ENCODE measurements at places on chromosomes 2 and 18. TPM values are rescaled to one million over a fixed set of nuclear protein-coding genes. Genes with fewer than 3 reads are reported as not detected.
A peak's percentile ranks its signal among the peaks of the same experiment; 100 is the strongest.

DHX57 gene
- 42.1 TPM for polyA plus RNA-seq

PCARE gene
- polyA plus RNA-seq: 0.35 TPM

TCF4 gene
- 67.7 TPM for polyA plus RNA-seq

CCDC85A gene
- polyA plus RNA-seq: 1.8 TPM

ST8SIA3 gene
- polyA plus RNA-seq: not detected

TNFAIP6 gene
- polyA plus RNA-seq: 1.4 TPM

ANTXR1 gene
- 79.0 TPM for polyA plus RNA-seq

EVX2 gene
- 0.04 TPM for polyA plus RNA-seq

STARD6 gene
- polyA plus RNA-seq: 0.20 TPM

DNA sequence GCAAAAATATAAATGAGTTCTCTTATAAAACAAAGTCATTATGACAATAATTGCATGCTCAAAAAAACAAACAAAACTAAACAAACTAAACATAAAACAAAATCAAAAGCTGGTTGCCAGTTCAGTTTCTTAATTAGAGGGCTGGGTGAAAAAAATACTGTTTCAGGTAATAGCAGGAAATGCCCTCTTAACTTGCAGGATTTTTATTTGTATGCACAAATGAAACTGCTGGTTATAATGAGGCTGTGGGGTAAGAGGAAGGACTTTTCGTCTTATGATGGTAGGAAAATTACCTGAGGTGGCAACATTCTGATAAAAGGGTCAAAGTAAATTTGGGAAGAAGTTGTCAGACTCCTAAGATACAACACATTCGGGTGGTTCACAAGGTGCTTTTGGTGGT is 21.5 kb upstream of the CDKL4 start:
- no peak for DNase-seq

DNA sequence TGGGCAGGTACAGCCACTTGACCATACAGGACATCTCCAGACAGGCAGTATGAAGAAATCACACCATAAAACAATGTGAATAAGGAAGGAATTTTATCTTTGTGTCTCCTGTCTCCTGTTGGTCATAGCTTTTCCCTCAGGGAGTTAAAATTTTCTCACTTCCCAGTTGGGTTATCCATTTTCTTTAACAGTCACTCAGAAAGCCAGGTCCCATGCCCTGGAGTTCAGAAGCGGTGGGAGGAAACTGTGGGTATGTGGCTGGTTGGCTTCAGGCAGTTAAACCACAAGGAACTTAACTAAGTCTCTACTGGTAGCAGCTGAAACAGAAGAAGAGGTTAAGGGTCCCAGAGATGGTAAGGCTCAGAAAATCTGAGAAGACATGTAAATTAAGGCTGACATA is 6.5 kb upstream of the SMAD2 start:
- DNase-seq: no peak

- no peak for DNase-seq
These were observed 455.7 kb upstream of the TCF4 start for GRCh38 chr18:56043641-56044061.

- no peak for DNase-seq
These were observed 29.7 kb downstream of the IKZF2 start for GRCh38 chr2:213121690-213122089.

DNA sequence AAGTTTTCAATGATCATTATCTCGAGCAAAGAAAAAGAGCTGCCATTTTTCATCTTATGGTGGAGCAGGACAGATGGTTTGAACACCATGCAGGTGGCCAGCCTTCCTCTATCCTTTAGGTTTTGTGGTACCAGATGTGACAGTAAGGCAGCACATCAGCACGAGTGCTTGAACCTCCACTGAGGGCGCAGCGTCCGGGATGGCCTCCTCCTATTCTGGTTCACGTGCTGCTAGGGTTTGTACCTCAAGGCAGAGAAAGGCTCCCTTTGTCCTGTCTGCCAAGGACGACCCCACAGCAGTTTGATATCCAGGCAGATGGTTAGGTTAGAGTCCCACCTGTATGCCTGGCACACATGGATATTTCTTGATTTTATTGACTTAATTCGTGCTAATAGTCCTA is 50.2 kb downstream of the DCDC2C start:
- DNase-seq: no peak

- no peak for DNase-seq
These were observed 50.2 kb downstream of the UNC80 start for GRCh38 chr2:209821806-209822205.

GRCh38 chr18:74412116-74412880 is 44.8 kb downstream of the DIPK1C start:
- peak; percentile 58 for DNase-seq

GRCh38 chr2:159118859-159119500 is 150.5 kb downstream of the TANC1 start:
- DNase-seq: no peak

DNA sequence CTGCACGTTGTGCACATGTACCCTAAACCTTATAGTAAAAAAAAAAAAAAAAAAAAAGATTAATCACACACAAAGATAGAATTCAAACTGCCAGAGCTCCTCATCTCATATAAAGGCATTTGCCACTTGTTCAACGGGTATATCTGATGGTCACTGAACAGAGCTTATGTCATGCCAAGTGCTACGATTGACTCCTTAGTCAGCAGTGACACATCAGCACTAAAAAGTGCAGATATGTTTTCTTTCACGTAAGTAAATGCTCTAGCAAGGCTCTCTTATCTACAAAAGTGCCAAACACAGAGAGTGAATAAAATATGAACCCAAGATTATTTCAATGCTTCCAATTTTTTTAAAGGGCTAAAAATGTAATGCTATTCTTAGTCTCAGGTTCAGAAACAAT is 1.1 kb downstream of the LMAN1 start:
- DNase-seq: no peak

- DNase-seq: no peak
These were observed 73.3 kb upstream of the THOC1 start for GRCh38 chr18:341102-341501.

GRCh38 chr2:179729966-179730365 is 131.4 kb downstream of the ZNF385B start:
- DNase-seq: no peak

DNA sequence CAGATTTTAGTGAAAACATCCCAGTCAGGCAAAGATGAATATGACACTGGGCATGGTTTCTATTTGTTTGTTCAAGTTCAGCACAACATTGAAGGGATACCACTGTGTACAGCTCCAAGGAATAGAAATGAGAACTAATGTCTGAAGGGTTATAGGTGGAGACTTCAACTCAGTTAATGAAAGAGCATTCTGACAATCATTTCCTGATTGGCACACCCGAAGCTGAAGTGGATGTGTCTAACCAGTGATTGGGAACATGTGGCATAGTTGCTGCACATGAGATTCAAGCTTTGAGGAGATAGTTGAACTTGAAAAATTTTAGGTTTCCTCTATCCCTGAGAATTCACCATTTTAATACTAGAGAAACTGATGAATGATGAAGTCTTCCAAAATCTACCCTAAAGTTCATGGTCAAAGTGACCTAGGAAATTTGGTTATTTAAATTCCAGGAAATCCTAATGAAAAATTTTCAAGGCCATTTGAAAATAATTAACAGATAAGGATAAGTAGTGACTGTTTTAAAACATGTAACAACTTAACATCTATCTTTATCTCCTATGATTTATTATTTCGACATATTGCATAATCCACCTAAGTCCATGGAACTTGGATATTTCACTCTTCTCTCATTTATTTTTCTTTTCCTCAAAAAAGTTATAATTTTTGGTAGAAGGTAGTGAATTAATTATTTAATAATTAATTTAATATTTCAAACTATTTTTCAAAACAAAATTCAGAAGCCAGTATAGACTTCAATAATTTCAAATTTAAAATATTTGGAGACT is 38.0 kb downstream of the SLC9A4 start:
- no peak for DNase-seq

DNA sequence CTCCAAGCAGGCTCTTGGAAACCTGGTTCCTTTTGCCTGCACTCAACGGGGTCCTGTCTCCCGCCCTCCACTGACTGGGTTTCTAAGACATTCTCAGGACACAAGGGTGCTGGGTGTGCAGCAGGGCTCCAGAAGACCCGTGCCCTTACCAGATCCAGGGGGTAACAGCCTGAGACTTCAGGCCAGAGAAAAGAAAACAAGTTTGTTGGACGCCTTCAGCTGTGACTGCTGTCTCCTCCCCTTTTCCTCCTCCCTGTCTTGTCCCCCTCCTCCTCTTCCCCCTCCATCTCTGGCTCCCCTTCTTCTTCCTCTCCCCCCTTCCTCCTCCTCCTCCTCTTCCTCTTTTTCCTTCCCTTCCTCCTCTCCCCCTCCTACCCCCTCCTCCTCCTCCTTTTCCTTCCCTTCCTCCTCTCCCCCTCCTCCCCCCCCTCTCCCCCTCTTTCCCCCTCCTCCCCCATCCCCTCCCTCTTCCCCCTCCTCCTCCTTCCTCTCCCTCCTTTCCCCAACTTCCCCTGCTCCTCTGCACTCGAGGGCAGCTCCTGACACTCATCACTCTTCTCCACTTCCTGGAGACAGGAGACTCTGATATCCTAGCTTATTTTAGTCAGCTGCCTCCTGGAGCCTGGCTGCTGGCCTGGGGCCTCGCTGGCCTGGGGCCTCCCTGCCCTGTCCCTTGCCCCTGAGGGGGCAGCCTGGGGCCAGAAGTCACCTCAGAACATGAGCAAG is 12.4 kb downstream of the ADRA2B start:
- DNase-seq: no peak

DNA sequence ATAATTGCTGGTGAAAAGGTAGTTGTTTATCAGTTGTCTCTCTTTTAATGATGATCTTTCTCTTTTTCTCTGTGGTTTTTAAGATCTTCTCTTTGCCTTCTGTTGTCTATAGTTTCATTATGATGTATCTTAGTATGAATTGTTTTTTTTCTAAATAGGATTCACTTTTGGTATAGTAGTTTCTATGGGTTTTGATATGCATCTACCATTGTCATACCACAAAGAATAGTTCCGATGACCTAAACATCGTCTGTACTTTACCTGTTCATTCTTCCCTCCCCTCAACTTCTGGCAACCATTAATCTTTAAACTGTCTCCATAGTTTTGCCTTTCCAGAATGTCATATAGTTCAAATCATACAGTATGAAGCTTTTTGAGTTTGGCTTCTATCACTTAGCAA is 19.6 kb downstream of the RDH14 start:
- no peak for DNase-seq

GRCh38 chr18:452816-453215 is 47.7 kb downstream of the COLEC12 start:
- DNase-seq: no peak

DNA sequence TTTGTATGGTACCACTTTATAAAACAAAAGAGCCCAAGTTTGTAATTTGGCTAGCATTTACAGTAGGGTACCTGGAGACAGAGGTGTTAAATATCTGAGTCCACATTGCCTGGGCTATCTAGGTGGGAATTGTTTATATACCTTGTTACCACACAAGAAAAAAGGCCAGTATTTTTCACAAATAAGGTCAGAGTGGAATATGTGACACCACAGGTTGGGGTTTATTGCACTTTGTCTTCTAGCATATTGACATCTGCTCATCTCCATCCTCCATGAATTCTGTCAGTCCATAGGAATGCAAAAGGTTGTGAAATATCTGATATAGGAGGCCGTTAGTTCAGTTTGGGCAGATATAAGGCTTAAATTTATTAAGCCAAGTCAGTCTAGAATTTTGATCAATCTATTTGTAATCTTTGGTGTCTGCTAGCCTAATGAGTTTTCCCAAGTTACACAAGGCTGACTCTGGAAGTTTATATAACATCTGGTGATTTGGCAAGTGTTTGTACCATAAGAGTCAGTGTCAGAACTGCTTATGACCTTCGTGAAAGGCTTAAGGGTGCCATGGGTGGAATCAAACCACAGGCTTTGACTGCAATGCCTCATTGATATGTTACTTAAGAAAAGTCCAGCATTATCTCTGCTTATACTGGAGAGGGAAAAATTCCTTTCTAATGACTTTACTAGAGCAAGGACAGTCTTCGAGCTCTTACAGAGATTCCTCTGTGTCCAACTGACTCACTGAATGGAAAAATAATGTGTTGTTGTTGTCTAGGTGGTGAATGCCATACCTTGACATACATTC is 11.3 kb upstream of the DPP4 start:
- DNase-seq: no peak

DNA sequence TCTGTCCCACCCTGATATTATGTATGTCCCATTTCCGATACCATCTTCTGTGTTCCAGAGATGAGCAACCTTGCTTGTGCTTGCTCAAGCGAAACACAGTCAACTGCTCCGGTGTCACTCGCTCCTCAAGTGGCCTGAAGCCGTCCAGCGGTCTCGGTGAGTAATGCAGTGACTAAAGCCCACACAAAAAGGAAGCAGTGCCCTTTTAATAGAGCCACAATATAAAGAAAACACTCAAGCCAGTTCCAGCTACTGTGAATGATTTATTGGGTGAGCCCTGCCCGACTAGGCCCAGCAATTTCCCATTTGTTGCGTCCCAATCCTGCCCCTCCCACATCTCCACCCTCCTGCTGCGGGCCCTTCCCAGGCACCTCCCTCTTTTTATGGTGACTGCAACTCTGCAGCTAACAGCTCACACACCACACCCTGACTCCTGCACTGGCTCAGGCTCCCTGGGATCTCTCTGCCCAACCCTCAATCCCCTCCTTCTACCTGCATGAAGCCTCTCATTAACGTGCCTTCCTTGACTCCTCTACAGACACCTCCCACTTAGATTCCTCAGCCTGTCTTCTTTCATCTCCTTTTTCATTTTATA is 44.2 kb upstream of the DSC1 start:
- peak; percentile 76 for DNase-seq

GRCh38 chr18:59990121-59990823 is 90.5 kb downstream of the PMAIP1 start:
- no peak for DNase-seq
